ENCODE measurements at places on chromosomes 2 and 18. TPM values are rescaled to one million over a fixed set of nuclear protein-coding genes. Genes with fewer than 3 reads are reported as not detected.
A peak's percentile ranks its signal among the peaks of the same experiment; 100 is the strongest.

- no peak overlapping the region for H3K27ac ChIP-seq
- H3K4me1 ChIP-seq: peaks cover 40% of the 10 kb centered on the region
- H3K4me3 ChIP-seq: peak overlapping the region; percentile 43
- H3K27me3 ChIP-seq: no peaks in the 10 kb centered on the region
- DNase-seq: no peak
Measured at GRCh38 chr18:79507546-79508480, 112.1 kb downstream of the NFATC1 start.

DNA sequence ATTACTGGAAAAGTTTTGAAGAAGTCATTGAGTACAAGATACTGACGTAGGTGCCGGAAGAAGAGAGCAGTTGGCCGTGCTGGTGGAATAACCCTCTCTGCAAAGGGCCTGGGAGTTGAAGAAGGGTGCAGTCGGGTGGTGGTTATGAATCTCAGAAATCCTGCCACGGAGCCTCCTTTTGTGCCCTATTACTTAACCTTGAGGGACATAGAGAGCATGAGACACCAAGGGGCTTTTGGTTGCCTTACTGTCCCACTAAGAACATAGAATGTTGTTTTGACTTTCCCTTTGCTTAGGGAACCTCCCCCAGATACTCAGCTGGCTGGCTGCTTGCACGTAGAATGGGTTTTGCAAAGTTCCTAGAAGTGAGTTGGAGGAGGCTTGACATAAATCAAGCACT is 1.3 kb upstream of the CD28 start:
- peaks cover 5% of the 10 kb centered on the region for H3K36me3 ChIP-seq
- peaks cover 28% of the 10 kb centered on the region for H3K4me1 ChIP-seq
- peak; percentile 39 for DNase-seq
- peak overlapping the region; percentile 34 for H3K27ac ChIP-seq
- peak overlapping the region; percentile 44 for H3K4me3 ChIP-seq
- no peaks in the 10 kb centered on the region for H3K27me3 ChIP-seq

Gene ANKZF1
- 76.0 TPM for total RNA-seq

DNA sequence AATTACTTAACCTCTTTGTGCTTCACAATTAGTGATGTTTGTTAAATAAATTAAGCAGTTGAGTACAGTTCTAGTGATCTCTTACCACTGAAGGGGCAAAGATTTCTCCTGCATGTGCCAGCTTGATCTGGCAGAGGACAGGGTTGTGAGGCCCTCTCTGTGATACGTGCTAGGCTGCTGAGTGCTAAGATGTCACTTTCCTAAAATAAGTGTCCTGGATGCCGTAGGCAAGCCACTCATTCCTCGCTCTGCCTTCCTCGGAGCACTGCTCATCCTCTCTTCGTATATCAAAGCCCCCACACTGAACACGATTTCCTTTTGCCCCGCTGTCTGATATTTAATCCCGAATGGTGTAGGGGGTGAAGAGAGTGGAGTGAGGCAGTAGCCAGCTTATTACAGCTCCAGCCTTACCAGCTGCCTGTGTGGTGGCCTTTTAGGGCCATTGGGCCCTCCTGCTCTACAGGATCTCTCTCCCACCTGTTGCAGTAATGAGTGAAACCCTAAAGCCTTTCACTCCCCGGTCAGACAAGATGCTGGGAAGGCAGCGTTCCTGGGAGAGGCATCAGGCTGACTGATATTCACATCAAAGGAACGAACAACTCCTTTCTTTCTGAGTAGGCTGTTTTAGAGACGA is 40.5 kb downstream of the PTPRM start:
- no peaks in the 10 kb centered on the region for H3K27me3 ChIP-seq
- H3K4me1 ChIP-seq: no peaks in the 10 kb centered on the region
- no peaks in the 10 kb centered on the region for H3K36me3 ChIP-seq
- DNase-seq: no peak
- no peak overlapping the region for H3K4me3 ChIP-seq
- H3K27ac ChIP-seq: no peak overlapping the region

Gene ADAM23
- 0.55 TPM for total RNA-seq

Gene HOXD4
- not detected for total RNA-seq

Gene B3GNT7
- total RNA-seq: 0.13 TPM

DNA sequence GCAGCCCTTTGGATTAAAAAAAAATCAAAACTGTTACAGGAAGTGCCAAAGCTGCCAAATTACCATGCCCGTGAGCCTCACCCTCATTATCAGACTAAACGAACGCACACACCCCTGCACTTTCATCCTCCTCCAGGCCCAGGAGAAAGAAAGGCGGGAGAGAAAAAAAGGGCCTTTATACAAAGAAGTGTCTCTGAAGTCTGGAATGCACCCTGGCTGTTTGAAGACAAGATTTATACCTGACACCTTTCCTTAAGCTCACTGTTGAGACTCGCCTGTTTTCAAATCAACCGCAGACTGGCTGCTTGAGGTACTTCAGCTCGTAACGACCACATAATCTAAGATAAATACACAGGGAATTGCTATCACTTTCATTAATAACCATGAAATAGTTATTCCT is 31.0 kb downstream of the EDAR start:
- H3K36me3 ChIP-seq: no peaks in the 10 kb centered on the region
- DNase-seq: no peak
- no peaks in the 10 kb centered on the region for H3K27me3 ChIP-seq
- no peak overlapping the region for H3K27ac ChIP-seq
- H3K4me3 ChIP-seq: no peak overlapping the region
- peaks cover 37% of the 10 kb centered on the region for H3K4me1 ChIP-seq

Measured in CD8-positive, alpha-beta memory T cell (primary cell).